Vein endothelial cell (primary cell): ENCODE measurements at places on chromosomes 1 and 21. TPM values are rescaled to one million over a fixed set of nuclear protein-coding genes. Genes with fewer than 3 reads are reported as not detected.

The CLDN19 gene
- total RNA-seq = not detected in 2 replicates

The VSIG8 gene
- not detected in 2 replicates for total RNA-seq

The SH2D2A gene
- total RNA-seq = 0.33 TPM in 1 of 2 replicates, not detected in the other

The RAB42 gene
- 0.98 and 1.2 TPM in 2 replicates for total RNA-seq

The UTS2 gene
- not detected in 2 replicates for total RNA-seq

The ZNF683 gene
- total RNA-seq = not detected in 2 replicates

The SYT14 gene
- under 0.01 and 0.48 TPM in 2 replicates for total RNA-seq

The TLCD4 gene
- under 0.01 and 0.19 TPM in 2 replicates for total RNA-seq

The ATP1A2 gene
- not detected in 2 replicates for total RNA-seq

The CGN gene
- total RNA-seq = under 0.01 and 0.96 TPM in 2 replicates

The ATAD3C gene
- total RNA-seq = not detected in 2 replicates

The FCRL5 gene
- not detected in 2 replicates for total RNA-seq
